ENCODE measurements at places on chromosomes 16 and 17.

GRCh38 chr16:69270395-69270794, 40.8 kb upstream of the VPS4A start:
- DNase-seq, result peak; percentile 66

- DNase-seq, result peak; percentile 91
Observed at GRCh38 chr16:25007284-25007984, 7.7 kb downstream of the ARHGAP17 start.

- peak; percentile 95 for DNase-seq
Observed at GRCh38 chr17:30433514-30433913, 43.7 kb upstream of the GOSR1 start.

GRCh38 chr17:394718-395095, 42.1 kb upstream of the RPH3AL start:
- no peak for DNase-seq

- no peak for DNase-seq
Observed at GRCh38 chr16:85649411-85650134, 36.5 kb downstream of the GSE1 start.

DNA sequence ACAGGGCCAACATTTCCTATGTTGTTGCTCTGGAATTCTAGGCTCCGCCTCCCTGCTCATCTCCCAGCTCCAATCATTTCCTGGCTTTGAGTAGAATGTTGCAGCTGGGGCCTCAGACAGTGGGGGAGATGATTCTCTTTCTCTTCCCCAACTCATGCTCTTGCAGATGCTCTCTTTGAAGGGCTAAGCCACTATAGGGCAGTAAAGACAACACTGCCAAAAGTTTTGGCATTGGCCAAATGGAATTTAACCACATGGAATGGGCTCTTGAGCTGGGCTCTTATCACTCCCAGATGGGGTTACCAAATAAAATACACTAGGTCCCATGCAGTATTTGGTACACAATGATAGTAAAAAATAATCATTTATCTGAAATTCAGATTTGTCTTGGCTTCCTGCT, 19.6 kb upstream of the EFCAB13 start:
- peak; percentile 72 for DNase-seq

- peak; percentile 96 for DNase-seq
Observed at GRCh38 chr17:41894791-41895331, 23.9 kb downstream of the ACLY start.

DNA sequence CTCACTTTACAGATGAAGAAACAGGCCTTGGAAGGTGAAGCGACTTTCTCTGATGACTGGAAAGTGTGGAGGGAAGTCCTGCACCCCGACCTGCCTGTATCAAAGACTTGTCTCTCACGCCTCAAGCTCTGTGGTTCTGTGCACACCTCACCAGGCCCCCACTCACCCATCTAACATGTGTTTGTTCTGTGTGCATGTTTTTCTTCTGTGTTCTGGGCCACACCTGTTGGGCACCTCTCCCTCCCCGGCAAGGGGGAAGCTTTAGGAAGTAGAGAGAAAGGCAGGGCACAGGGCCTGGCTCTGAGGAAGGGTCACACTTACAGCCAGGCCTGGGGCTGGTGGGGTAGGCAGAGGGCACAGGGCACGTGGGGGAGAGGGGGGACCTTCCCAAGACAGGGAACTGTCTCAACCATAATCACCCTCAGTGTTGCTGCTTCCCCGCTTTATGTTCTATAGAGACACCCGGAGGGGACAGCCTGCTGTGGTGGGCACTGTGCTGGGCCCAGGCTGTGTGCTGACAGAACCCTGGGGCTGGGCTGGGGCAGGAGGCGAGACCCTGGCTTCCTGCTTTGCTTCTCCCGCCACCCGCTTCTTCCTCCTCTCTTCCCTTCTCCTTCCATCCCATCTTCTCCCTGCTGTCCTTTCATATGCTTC, 7.3 kb downstream of the RPRML start:
- no peak for DNase-seq

- no peak for DNase-seq
Observed at GRCh38 chr16:29927070-29927905, 1.3 kb upstream of the KCTD13 start.

DNA sequence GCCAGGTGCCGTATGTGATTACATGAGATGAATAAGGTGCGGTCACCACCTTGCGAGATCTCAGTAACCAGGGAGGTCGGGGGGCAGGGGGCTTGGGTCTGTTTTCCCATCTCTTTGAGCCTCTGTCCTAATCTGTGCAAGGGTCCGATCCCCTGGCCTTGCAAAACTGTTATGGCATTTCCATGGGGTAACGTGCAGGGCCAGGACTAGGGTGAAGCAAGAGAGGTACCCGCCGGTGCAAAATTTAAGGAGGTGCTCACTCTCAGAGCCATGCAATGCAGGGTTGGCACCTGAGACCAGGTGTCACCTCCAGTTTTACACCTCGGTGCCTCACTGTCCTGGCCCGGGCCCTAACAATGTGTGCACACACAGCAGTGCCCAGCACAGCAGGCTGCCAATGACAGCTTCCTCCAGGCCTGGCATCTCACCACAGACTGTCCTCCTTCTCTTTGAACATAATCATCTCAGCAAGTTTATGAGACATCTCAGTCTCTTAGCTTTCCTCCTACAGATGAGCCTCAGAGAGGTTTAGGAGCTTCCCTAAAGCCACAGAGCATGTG, 43.6 kb downstream of the C16orf95 start:
- no peak for DNase-seq

GRCh38 chr17:47311420-47311819, 12.3 kb upstream of the EFCAB13 start:
- no peak for DNase-seq

DNA sequence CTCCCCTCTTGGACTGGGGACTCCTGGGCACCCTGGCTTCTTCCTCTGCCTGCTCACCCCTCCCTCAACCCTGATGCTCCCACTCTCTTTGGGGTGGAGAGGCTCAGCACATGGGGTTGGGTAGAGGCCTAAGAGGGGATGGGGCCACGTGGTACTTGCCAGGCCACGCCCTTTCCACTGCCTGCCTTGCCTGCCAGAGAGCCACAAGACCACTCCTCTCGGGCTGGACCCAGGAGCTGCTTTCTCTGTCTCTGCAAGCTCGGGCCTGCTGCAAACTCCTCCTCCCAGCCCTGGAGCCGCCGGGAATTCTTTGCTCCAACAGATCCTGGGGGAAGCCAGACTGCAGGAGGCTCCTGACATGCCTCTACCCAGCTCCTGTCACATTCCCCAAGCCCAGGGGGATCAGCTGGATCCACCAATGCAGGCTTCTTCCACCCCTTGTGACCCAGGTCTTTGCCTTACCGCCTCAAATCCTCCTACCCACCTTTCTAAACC, 11.8 kb downstream of the DLX4 start:
- no peak for DNase-seq

DNA sequence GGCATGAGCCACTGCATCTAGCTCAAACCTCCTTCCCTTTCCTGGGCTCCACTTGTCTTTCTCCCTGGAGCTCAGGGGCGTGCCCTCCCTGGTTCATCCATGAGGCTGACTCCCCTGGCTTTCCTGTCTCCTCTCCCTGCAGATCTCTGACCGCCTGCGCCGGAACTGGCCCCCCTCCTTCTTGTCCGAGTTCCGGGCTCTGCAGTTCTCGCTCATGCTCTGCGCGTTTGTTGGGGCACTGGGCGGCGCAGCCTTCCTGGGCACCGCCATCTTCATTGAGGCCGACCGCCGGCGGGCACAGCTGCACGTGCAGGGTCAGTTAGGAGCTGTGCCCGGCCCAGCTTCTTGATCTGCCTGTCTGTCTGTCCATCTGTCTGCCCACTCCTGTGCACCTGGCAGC, 1.2 kb upstream of the LAT start:
- no peak for DNase-seq

- no peak for DNase-seq
Observed at GRCh38 chr16:83996481-83997252, 28.6 kb downstream of the NECAB2 start.

GRCh38 chr17:1624650-1625049, 4.0 kb downstream of the SLC43A2 start:
- DNase-seq, result no peak

GRCh38 chr17:62101090-62101489, 36.0 kb upstream of the MED13 start:
- no peak for DNase-seq

GRCh38 chr17:17411692-17412091, 65.1 kb upstream of the MED9 start:
- peak; percentile 67 for DNase-seq

DNA sequence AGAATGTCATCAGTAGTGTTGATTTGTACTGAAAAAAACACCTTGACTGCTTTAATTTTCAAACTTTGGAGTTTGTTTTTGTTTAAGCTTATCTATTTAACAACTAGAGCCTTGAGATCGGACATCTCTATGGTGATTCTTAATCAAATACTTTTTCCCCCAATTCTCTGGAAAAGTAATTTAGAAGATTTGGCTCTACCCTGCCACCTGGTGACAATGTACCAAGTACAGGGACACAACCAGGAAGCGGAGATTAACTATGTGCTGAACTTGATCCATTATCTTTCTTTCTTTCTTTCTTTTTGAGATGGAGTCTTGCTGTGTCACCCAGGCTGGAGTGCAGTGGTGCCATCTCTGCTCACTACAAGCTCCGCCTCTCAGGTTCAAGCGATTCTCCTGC, 30.8 kb downstream of the USP43 start:
- DNase-seq, result peak; percentile 6

Data from EH (cell line).